Fibroblast of skin of scalp (primary cell): ENCODE measurements at places on chromosomes 4 and X.

DNA sequence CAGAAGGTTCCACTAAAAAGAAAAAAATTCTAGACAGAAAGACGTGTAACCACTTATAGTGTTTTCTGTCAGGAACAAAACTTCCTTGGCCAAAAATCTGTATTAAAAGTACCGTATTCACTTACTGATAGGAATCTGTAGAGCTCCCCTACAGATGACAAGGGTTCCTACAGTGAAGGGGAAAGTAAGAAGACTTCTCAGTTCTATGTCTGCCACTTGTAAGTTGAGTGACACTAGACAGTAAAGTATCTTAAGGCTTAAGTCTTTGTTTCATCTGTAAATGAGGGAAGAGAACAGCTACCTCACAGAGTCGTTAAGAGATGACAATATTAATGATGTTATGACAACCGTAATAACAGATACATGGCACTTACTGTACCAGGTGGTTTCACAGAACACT lies 3.3 kb downstream of the COQ2 start:
- no peak for DNase-seq

DNA sequence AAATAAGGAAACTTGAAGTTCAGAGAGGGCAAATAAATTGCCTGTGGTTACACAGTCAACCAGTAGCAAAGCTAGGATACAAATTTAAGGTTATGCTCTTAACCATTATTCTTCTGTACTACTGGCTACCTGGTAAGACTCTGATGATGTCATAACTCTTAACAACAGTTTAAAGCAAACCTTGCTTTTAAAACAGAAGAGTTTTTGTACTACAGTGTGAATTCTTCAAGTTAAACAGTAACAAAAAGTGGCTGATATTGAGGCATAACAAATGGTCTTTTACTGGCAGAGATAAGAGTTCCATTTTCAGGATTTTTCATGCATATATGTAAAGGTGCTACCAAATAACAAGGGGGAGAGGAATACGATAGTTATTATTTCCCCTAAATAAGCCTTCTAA lies 23.4 kb downstream of the TAB3 start:
- DNase-seq, result no peak

DNA sequence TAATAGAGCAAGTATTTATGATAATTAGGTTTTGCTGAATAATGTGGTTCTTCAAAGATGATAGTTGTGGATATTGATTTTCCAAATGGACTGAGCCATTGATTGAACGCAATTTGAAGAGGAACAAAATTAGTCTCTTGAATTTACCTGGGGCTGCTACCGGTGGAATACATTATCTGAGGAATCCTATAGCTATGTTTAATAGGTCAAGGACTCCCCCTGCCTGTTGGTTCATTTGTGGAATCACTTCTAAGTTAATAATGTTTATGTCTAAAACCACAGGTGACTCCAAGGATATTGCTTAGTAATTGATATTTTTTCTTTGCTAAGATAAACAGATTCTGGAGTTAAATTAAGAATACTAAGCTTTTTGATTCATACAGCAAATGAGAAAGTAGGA lies 576.0 kb upstream of the PABPC4L start:
- DNase-seq, result no peak

- DNase-seq, result no peak
These were observed 16.7 kb downstream of the GPRIN3 start for GRCh38 chr4:89290727-89291516.

DNA sequence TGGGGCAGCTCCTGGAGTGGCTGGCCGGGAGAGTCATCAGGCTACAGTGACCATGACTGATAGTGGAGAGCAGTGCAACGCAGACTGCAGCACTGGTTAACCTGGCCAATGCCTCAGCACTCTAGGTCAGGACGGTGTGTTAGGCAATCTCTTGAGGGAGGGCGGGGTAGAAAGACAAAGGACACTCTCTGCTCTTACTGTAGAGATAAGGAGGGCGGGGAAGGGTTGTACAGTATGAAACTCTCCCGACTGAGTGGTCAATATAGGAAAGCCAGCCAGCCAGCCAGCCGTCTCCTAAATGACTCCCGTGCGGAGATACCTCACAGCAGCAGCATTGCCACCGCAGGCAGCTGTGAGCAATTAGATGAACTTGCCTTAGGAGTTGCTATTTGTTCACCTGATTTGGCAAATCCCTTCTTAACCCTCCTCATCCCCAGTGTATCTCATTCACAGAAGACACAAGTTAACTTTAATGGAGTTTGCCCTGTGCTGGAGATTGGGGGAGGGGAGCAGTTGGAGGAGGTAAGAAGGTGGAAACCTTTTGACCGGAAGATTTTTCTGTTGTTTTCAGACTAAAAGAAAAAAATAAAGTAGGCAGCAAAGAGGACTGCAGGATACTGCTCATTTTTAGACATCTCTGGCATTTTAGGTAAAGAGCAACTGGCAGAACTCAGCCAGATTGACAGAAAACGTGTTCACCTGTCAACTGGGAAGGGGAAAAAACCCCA lies 330.5 kb downstream of the HNRNPD start:
- DNase-seq, result no peak

DNA sequence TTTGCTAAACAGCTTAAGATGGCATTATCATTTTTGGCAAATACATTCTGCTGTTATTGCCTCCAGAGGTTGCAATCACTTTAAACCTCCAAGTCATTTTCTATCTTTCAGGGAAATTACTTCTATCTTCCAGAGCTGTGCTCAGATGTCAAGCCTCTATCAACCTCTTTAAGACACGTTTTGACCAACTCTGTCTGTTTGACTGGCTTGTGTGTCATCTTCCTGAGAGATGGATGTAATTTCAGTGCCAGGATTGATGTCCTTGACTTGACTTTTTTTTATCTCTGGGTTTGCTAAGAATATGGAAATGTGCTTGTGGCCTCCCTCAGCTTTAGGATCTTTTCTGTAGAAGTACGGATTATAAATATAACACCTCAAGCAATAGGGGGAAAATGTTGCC lies 263.4 kb downstream of the GLUD2 start:
- DNase-seq, result no peak

DNA sequence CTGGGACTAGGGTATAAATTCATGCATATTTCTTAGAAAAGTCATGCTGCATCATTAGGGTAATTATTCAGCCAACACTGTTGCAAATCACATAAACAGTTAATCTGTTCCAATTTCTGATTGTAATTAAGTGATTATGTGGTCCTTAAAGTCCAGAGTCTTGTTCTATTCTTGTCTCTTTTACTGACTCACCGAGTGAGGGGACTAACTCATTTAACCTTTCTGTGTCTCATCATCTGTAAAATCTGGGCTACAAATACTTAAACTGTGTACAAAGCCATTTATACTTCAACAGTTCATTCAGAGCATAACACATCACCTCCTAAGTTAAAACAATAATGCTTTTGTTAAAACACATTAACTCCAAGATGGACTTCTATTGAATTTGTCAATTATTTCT lies 65.4 kb upstream of the KLHL13 start:
- no peak for DNase-seq

DNA sequence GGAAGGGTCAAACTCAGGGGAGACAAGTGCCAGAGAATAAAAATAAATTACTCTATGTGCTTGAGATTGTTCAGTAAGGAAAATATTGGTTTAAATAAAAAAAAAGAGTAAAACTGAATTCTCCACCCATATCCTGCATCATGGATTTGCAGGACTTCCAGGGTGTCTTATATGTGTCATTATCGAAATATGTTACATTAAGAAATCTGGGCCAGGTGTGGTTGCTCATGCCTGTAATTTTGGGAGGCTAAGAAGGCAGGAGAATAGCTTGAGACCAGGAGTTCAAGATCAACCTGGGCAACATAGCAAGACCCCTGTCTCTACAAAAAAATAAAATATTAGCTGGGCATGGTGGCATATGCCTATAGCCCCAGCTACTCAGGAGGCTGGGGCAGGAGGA lies 104.9 kb downstream of the PPP3CA start:
- no peak for DNase-seq

DNA sequence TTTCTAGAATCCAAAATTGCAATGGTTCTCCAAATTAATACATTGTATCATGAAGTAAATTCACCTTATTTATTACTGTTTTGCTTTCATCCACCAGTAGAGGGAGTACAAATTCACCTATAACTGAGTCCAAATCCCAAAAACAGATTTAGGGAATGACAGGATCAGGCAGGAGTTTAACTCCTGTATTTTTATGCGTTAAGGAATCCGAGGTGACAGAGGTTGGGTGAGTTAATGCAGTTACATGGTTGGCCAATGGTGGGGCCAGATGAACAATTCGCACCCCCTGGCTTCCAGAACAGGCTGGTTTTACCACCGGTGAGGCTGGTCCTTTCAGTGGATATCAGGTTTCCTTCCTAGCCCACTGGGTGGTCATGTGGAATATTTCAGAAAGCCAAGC lies 82.4 kb downstream of the MTNR1A start:
- peak; percentile 59 for DNase-seq

DNA sequence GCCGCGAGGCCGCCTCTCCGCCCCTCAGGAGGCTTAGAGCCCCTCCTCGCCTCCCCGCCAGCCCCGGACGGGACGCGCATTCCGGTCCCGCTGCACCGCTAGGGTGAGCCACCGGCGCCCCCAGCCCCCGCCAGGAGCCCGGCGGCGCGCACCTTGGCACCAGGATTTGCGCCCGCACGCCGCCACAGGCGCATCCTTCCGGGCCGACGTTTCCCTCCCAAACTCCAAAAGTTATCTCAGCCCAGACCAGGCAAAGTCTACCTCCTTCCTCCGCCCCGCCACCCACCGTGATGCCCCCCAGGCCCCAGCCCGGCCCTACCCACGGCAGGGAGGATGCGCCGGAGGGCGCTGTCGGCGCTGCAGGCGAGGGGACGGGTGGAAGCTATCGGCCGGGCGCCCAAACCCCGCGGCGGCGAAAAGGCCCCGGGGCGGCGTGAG lies 538 bp downstream of the SCML2 start:
- DNase-seq, result no peak

- DNase-seq, result no peak
These were observed 15.5 kb upstream of the ESX1 start for GRCh38 chrX:104270212-104270611.

DNA sequence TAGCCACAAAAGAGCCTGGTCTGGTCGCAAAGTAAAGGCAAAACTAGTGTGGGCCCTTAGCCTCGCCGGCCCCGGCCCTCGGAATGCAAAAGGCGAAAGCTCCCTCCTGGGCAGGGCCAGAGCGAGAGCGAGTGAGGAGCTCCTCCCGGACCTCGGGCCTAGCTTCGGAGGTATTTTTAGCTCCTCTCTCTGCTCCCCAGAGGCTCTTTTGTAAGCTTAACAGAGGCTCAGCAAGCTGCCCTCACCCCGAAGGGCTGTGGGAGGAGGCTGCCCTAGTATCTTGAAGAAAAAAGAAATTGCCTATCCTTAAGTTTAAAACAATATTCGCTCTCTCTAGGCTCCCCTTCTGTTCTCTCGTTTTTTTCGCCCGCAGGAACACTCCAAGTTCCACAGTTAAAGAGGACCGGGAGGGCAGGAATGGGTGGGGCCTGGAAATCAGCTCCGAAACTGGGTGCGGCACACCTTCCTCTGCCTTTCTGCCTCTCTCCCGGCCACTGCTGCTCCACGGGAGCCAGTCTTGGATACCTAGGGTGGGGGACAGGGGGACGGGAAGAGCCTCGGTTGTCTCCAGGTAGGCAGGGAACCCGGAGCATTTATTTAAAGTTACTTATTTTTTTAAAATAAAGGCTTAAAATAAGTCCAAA lies 12.1 kb downstream of the HAND2 start:
- DNase-seq, result no peak

DNA sequence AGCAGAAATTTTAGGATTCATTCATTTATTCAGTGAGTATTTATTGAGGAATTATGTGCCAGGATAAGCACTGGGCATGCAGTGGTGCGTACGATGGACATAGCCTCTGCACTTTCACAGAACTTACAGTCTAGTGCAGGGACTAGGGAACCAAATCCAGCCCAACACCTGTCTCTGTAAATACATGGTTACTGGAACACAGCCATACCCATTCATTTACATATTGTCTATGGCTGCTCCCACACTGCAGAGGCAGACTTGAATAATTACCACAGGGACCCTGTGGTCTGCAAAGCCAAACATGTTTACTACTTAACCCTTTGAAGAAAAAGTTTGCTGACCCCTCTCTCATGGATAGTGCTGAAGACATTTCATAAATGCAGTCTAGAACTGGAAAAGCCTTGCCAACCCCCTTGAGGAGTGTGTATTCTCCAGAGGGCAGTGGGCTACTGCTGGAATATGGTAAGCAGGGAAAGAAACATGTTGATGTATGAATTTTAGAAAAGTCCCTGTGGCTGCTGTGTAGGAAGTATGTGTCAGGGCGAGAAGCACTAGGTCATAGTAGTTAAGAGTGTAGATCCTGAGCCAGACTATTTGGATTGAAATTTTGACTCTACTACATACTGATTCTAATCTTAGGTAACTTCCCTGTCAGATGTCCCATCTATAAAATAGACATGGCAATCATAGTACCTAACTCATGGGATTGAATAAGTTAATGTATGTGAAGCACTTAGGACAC lies 75.5 kb downstream of the GALNT7 start:
- no peak for DNase-seq

GRCh38 chr4:137359691-137360315 lies 172.5 kb downstream of the PCDH18 start:
- peak; percentile 90 for DNase-seq

GRCh38 chr4:168550064-168550766 lies 53.4 kb downstream of the PALLD start:
- DNase-seq, result peak; percentile 90

DNA sequence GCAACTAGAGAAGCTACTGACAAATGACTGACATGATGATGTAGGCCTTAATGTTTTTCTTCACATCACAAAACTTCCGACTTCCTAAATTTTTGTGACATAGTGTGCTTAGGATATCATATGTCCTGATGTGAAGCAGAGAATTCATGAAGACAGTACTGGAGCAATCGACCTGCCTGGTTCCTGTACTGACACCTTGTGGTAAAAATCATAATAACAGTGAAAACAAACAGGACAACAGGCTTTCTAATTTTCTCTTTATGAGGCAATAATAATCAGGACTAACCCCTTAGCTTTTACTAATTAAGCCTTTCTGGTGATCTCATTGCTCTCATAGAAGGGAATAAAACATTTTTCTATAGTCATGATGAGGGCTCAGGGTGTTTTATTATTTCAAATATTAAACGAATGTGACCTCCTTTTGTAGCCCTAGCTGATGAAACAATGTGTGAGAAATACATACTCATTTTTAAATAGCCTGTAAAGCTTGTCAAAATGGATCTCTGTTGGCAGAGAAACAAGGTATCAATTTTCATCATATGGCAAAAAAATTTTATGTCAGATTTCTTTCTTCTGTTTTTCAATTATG lies 158.4 kb downstream of the TENT5D start:
- peak; percentile 8 for DNase-seq

- peak; percentile 73 for DNase-seq
These were observed 584.2 kb upstream of the FTHL17 start for GRCh38 chrX:31656013-31656412.
